Activated naive CD4-positive, alpha-beta T cell treated with anti-CD3 and anti-CD28 coated beads, Interleukin-2, amount 10 ng/mL, durations not matched to agents 7 days and 5 days (primary cell): ENCODE measurements at places on chromosomes 16 and 17.
A peak's percentile ranks its signal among the peaks of the same experiment; 100 is the strongest.

- peak overlapping the region; percentile 90 for H3K4me3 ChIP-seq
- DNase-seq = peak; percentile 23
- peaks cover 18% of the 10 kb centered on the region for H3K36me3 ChIP-seq
- no peaks in the 10 kb centered on the region for H3K27me3 ChIP-seq
- H3K4me1 ChIP-seq = peaks cover 57% of the 10 kb centered on the region
- H3K27ac ChIP-seq = peak overlapping the region; percentile 88
These were observed 15.4 kb downstream of the NAA60 start for GRCh38 chr16:3458852-3459361.

GRCh38 chr17:21249920-21250703 lies 3.1 kb downstream of the NATD1 start:
- peaks cover 33% of the 10 kb centered on the region for H3K27me3 ChIP-seq
- H3K36me3 ChIP-seq = no peaks in the 10 kb centered on the region
- no peak overlapping the region for H3K27ac ChIP-seq
- H3K4me1 ChIP-seq = peaks cover 25% of the 10 kb centered on the region
- H3K4me3 ChIP-seq = no peak overlapping the region

GRCh38 chr16:80954985-80955384 lies 51.7 kb downstream of the CMC2 start:
- H3K27ac ChIP-seq = no peak overlapping the region
- no peak for DNase-seq
- H3K4me3 ChIP-seq = no peak overlapping the region
- H3K4me1 ChIP-seq = no peaks in the 10 kb centered on the region

DNA sequence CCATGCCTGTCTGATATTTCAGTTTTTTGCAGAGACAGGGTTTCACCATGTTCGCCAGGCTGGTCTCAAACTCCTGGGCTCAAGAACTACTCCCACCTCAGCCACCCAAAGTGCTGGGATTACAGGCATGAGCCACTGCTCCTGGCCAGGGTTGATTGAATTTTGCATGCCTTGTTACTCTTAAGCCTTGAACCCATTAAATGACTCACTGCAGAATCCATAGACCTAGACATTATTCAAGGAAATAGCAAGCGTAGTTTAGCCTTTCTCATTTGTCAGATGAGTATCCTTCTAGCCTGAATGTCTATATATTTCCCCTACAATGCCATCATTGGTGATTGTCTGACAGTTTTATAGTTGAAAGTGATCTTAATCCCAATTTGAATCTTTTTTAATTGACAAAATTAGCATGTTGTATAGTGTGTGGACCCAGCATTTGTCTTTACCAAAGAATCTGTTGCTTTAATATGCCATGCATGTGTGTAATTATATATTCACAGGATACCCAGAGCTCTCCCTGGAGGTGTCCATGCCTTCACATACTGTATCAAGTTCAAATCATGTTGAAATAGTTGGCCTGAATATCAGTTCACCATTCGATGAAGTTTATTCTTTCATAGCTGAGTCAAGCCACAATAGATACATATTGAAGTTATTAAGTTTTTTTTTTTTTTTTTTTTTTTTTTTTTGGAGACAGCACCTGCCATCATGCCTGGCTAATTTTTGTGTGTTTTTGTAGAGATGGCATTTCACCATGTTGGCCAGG lies 321.0 kb downstream of the CPPED1 start:
- no peak overlapping the region for H3K4me3 ChIP-seq
- no peaks in the 10 kb centered on the region for H3K27me3 ChIP-seq
- no peak overlapping the region for H3K27ac ChIP-seq

- no peaks in the 10 kb centered on the region for H3K36me3 ChIP-seq
- no peaks in the 10 kb centered on the region for H3K4me1 ChIP-seq
- H3K4me3 ChIP-seq = no peak overlapping the region
- DNase-seq = no peak
These were observed 10.1 kb downstream of the DNAH9 start for GRCh38 chr17:11608396-11608795.

GRCh38 chr17:67531291-67531690 lies 154.2 kb downstream of the PITPNC1 start:
- peaks cover 14% of the 10 kb centered on the region for H3K36me3 ChIP-seq
- no peak for DNase-seq
- no peak overlapping the region for H3K4me3 ChIP-seq
- H3K27me3 ChIP-seq = no peaks in the 10 kb centered on the region

GRCh38 chr16:24102209-24102660 lies 153.9 kb upstream of the CACNG3 start:
- no peak overlapping the region for H3K27ac ChIP-seq
- no peaks in the 10 kb centered on the region for H3K27me3 ChIP-seq
- H3K36me3 ChIP-seq = peaks cover 29% of the 10 kb centered on the region
- H3K4me1 ChIP-seq = no peaks in the 10 kb centered on the region
- no peak overlapping the region for H3K4me3 ChIP-seq
